ENCODE measurements at places on chromosomes 6 and 20.

- DNase-seq = no peak
Observed at GRCh38 chr6:36210182-36210581, 13.6 kb downstream of the BRPF3 start.

DNA sequence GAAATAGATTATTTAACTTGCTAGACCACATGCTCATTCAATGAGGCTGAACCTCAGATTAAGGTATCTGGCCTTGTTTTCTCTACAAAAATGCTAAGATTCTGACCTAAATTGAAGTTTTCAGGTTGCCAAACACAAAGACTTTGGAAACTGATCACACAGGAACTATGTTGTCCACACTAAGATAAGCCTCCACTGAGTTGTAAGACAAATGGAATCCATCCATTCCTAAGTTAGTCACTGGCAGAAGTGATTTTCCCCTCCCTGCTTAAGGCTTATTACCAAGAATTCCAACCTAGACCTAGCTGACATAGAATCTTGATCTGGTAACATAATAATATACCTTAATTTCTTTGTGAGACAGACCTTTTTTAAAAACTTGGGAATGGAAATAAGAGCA lies 608.1 kb downstream of the TENT5A start:
- DNase-seq = no peak

GRCh38 chr6:136927292-136927691 lies 5.2 kb downstream of the SLC35D3 start:
- peak; percentile 19 for DNase-seq

DNA sequence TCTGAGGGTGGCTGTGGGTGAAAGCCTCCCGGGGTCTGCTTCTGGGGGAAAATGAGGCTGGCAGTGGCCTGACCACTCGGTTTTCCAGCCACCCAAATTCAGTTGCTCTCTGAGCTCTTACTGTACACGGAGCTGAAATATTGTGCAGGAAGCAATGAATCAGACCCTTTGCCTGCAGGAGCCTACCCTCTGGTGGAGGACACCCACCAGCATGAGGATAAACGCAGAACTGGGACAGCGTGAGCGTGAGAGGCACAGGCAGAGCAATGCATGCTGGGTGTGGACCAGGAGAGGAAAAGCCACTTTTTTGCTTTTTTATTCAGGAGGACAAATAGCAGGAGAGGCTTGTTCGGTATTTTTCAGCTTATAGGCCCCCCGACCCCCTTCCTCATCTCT lies 298.0 kb downstream of the QKI start:
- DNase-seq = peak; percentile 93

All from suppressor macrophage (primary cell).